IMR-90 (cell line): ENCODE measurements at places on chromosomes 2 and 18.

GRCh38 chr2:62686012-62686685 is 19.4 kb upstream of the EHBP1 start:
- no peak overlapping the region for H3K27ac ChIP-seq
- no peak for DNase-seq
- peaks cover 4% of the 10 kb centered on the region; the same call in 1 of the 2 replicates for H3K27me3 ChIP-seq
- H3K36me3 ChIP-seq = no peaks in the 10 kb centered on the region

DNA sequence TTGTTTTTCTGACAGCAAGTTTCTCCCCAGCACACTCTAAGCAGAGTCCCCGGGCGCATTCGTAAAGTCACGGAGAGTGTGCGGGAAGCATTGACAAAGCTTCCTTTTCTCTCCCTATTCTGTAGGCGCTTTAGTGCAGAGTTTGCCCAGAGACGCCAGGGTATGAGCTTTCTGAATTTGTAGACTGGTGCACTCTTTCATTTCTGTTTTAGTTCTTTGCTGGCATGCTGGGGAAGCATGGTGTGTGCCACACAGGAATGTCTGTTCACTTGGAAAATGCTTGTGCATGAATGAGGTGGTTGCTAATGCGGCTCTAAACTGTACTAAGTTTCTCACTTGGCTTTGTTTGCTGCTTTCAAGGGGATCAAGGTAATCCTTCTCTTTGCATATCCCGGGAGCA is 102.6 kb downstream of the RTN4 start:
- no peaks in the 10 kb centered on the region; the same call in 1 of the 2 replicates for H3K27me3 ChIP-seq
- no peak overlapping the region for H3K4me3 ChIP-seq
- peaks cover 29% of the 10 kb centered on the region for H3K4me1 ChIP-seq

DNA sequence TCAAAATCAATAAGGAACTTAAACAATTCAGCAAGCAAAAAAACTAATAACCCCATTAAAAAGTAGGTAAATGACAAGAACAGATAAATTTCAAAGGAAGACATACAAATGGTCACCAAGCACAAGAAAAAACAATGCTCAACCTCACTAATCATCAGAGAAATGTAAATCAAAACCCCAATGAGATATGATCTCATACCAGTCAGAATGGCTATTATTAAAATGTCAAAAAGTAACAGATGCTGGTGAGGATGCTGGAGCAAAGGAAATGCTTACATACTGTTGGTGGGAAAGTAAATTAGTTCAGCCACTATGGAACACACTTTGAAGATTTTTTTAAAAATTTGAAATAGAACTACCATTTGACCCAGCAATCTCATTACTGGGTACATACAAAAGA is 538.0 kb downstream of the TMX3 start:
- H3K4me3 ChIP-seq = no peak overlapping the region
- no peaks in the 10 kb centered on the region for H3K36me3 ChIP-seq
- DNase-seq = no peak
- H3K27me3 ChIP-seq = no peaks in the 10 kb centered on the region

DNA sequence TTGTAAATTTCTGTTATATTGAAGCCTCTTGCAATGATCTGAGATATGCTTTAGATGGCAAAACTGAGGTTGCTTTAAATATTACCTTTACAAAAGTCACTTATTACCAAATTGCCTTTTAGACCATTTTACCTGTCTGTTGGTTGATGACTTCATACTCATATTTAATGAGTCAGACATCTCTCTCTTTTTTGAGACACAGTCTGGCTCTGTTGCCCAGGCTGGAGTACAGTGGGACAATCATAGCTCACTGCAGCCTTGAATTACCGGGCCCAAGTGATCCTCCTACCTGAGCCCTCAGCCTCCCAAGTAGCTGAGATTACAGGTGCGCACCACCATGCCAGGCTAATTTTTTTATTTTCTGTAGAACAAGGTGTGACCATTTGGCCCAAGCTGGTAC is 11.5 kb upstream of the PPP4R3B start:
- no peak for DNase-seq
- no peak overlapping the region for H3K27ac ChIP-seq
- H3K4me3 ChIP-seq = no peak overlapping the region
- no peaks in the 10 kb centered on the region for H3K27me3 ChIP-seq
- no peaks in the 10 kb centered on the region; the same call in 1 of the 2 replicates for H3K36me3 ChIP-seq
- H3K4me1 ChIP-seq = peaks cover 1% of the 10 kb centered on the region; the same call in 1 of the 2 replicates

- no peaks in the 10 kb centered on the region for H3K4me1 ChIP-seq
- no peak overlapping the region for H3K4me3 ChIP-seq
- no peaks in the 10 kb centered on the region for H3K36me3 ChIP-seq
- H3K27me3 ChIP-seq = no peaks in the 10 kb centered on the region
- no peak overlapping the region for H3K27ac ChIP-seq
Observed at GRCh38 chr2:129763966-129764365, 215.5 kb upstream of the RAB6C start.

- H3K27ac ChIP-seq = no peak overlapping the region
- no peaks in the 10 kb centered on the region; the same call in 1 of the 2 replicates for H3K4me1 ChIP-seq
- no peaks in the 10 kb centered on the region for H3K36me3 ChIP-seq
- 0 out of 2 replicates have a peak, but pooled peaks cover 1% of the 10 kb centered on the region for H3K27me3 ChIP-seq
- no peak for DNase-seq
Observed at GRCh38 chr18:58805467-58806187, 59.0 kb upstream of the ZNF532 start.

GRCh38 chr2:219444566-219445091 is 10.0 kb downstream of the SPEG start:
- no peak overlapping the region for H3K4me3 ChIP-seq
- DNase-seq = no peak
- H3K36me3 ChIP-seq = peaks cover 31% of the 10 kb centered on the region
- peaks cover 29% of the 10 kb centered on the region for H3K4me1 ChIP-seq
- no peaks in the 10 kb centered on the region for H3K27me3 ChIP-seq
- H3K27ac ChIP-seq = no peak overlapping the region

DNA sequence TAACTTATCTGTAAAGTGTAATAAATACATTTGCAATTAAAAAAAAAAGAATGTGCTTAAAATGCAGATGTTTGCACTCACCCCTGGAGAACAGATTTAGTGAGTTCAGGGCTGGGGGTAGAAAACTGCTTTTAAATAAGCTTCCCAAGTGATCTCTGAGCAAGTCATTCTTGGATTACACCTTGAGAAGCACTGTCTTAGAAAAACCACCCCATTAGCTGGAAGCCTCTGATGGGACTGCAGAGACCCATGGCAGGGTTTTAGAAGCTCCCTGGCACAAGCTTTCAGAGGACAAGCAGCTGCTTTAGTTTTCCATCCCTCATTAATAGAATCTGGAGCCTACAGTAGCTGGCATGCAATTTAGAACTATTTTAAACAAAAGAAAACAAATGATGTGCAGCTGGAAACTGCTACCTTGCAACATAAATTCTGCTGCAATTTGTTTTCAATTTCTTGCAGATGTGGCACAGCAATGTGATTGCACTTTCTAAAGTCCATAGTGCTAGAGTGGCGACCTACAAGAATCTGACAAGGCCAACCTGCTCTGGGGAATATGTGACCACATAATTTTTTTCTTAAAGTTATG is 141.5 kb downstream of the CDC42EP3 start:
- H3K4me1 ChIP-seq = peaks cover 6% of the 10 kb centered on the region
- H3K27me3 ChIP-seq = no peaks in the 10 kb centered on the region
- no peaks in the 10 kb centered on the region for H3K36me3 ChIP-seq
- H3K27ac ChIP-seq = no peak overlapping the region
- no peak overlapping the region for H3K4me3 ChIP-seq

GRCh38 chr2:63044362-63045327 is 6.0 kb upstream of the OTX1 start:
- peaks cover 6% of the 10 kb centered on the region for H3K36me3 ChIP-seq
- no peak for DNase-seq
- H3K4me1 ChIP-seq = peaks cover 5% of the 10 kb centered on the region
- peaks cover 20% of the 10 kb centered on the region for H3K27me3 ChIP-seq
- H3K4me3 ChIP-seq = no peak overlapping the region

GRCh38 chr18:21449367-21450290 is 150.9 kb downstream of the ESCO1 start:
- H3K4me1 ChIP-seq = peaks cover 5% of the 10 kb centered on the region; the same call in 1 of the 2 replicates
- H3K27ac ChIP-seq = no peak overlapping the region
- peaks cover 31% of the 10 kb centered on the region for H3K27me3 ChIP-seq

- no peak overlapping the region for H3K27ac ChIP-seq
- no peaks in the 10 kb centered on the region for H3K36me3 ChIP-seq
- H3K4me3 ChIP-seq = no peak overlapping the region
- no peak for DNase-seq
Observed at GRCh38 chr18:57430079-57431001, 4.8 kb upstream of the ONECUT2 start.

GRCh38 chr2:161204846-161205245 is 44.6 kb downstream of the TANK start:
- peak; percentile 60 for DNase-seq
- H3K36me3 ChIP-seq = peaks cover 9% of the 10 kb centered on the region
- no peaks in the 10 kb centered on the region for H3K27me3 ChIP-seq
- 0 out of 2 replicates have a peak, but pooled peaks cover 2% of the 10 kb centered on the region for H3K4me1 ChIP-seq
- peak overlapping the region; percentile 96 for H3K27ac ChIP-seq

GRCh38 chr18:43195421-43195820 is 79.9 kb upstream of the RIT2 start:
- H3K4me1 ChIP-seq = no peaks in the 10 kb centered on the region
- H3K27me3 ChIP-seq = no peaks in the 10 kb centered on the region
- H3K4me3 ChIP-seq = no peak overlapping the region
- no peak overlapping the region for H3K27ac ChIP-seq
- H3K36me3 ChIP-seq = no peaks in the 10 kb centered on the region
- no peak for DNase-seq
